Fibroblast of skin of right biceps (primary cell): ENCODE measurements at places on chromosomes 11 and 22.

DNA sequence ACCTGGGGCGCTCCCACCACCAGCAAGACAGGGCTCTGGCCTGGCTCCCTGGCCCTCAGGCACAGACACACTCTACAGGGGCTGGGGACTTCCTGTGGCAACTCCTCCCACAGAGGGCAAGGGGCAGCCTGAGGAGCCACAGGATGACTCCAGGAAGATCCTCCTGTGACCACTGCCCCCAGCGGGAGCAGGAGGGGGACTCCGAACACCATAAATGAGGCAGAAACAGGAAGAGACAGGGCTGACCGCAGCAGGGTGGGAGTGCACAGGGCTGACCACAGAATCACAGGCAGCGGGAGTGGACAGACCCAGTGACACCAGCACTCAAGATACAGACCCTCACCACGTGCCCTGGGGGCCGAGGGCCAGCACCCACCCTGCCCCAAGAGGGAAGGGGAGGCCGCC lies 10.8 kb downstream of the ARAP1 start:
- DNase-seq: no peak

- no peak for DNase-seq
These were observed 8.5 kb upstream of the GAL3ST1 start for GRCh38 chr22:30582788-30583545.

DNA sequence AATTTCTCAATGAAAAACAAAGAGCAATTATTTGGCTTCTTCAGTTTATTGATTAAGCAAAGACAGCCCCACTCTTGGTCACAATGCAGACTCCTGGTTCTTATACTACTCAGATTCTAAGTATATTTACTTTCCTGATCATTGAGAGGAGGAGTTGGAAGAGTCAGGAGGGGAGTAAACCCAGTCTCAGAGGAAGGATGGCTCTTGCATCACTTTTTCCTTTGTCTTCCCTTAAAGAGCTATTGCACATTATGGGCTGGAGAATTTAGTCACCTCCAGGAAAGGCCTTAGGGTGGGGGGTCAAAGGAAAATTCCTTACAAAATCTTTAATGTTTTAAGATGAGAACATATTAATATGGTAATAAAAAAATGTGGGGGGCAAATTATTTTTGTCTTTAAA lies 8.1 kb downstream of the SLC17A6 start:
- DNase-seq: no peak

DNA sequence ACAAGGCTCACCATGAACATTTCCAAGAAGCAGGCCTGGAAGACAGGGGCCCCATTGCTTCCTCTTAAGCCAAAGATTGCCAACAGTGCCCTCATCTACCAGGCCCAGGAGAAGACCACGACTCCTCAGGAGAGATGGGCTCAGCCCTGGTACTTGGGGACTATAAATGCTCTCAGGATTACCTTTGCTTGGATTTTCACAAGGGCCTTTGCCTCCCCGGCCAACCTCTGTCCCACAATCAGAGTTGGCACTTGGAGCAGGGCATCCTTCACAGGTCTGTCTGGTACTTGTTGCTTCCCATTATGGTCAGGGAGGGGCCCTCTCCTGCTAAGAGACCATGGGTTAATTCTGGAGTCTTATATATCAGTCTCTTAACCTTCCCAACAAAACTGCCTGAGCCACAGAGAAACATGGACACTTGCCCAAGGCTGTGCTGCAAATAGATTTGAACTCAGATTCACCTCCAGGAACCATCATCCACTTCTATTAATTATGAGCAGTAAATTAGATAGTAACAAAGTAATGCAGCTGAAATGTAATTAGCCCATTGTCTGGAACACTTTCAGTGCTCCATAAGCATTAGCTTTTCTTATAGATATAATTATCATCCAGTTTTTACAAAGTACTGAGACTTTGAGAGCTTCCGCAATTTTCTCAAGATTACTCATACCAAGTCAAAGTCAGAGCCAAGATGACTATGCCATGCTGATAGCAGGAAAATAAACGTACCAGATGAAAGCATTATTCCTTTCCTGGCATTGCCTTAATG lies 33.5 kb downstream of the POU2AF3 start:
- DNase-seq: no peak

DNA sequence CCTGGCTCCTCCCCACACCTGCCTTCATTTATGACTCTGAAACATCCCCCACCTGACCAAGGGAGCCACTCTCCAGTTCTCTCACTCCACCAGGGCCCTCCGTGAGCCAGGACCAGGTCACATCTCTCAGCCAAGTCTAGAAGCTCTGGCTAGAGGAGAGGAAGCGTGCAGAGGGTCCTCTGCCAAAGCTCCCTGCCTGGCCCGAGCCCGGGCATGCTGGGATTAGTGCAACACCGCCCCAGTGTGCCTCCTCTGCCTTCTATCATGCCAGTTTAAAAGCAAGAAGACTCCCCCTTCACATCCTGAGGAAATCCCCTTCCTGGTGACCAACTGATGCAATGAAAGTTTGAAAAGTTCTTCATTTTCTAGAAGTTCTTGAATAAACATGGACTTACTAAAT lies 23.5 kb downstream of the TP53AIP1 start:
- no peak for DNase-seq

DNA sequence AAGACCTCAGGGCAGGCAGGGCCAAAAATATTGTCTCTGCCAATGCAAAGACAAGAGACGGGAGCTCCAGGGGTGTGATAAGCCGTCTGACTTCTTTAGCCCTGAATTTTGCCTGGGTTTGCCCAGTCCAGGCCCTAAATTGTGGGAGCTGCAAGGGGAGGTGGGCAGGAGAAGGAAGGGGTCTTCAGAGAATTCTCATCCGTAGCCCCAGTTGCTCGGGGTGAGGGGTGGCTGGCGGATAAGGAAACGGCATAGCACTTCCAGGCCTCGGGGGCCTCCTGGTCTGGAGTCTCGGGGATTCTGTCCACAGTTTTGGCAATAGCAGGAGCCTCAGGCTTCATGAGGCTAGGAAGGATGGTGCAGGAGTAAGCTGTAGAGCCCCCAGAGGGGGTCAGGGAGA lies 7.4 kb downstream of the CD5 start:
- no peak for DNase-seq

DNA sequence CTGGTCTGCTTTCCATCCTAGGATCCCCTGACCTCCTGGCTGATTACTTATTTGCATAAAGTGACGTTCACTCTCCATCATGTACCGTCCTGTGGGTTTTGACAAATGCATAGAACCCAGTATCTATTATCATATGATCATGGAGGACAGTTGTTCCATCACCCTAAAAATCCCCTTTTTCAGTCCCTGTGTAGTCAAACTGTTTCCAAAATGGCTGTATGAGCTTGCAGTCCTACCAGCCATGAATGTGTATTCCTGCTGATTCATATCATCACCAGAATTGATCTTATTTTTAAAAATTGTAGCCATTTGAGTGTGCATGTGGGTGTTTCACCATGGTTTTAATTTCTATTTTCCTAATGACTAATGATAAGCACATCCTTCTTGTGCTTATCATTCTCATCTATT lies 108.8 kb downstream of the MPPED1 start:
- no peak for DNase-seq

GRCh38 chr11:131802440-131803115 lies 432.2 kb downstream of the NTM start:
- DNase-seq: no peak

DNA sequence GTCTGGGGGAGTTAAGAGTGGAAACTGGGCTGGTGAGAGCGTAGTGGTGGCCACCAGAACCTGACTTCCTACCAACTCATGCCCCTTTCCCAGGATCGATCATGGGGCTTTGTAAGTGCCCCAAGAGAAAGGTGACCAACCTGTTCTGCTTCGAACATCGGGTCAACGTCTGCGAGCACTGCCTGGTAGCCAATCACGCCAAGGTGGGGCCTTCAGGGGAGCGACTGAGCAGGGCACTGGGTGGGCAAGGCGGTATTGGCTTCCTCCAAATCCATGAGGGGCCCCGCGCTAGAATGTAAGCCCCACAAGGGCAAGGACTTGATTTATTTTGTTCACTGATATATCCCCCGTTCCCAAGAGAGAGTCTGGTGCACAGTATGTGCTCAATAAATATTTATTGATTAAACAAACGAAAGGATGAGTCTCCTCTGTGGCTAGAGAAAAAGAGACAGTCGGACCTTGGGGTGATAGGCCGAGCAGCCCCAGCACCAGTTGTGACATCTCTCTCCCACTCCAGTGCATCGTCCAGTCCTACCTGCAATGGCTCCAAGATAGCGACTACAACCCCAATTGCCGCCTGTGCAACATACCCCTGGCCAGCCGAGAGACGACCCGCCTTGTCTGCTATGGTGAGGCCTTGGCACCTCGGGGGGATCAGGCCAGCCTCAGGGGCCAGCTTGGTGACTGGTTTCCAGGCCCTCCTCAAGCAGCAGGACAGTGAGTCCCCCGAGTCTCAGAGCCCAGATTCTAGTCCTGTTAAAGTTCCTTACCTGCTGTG lies 765 bp downstream of the ZFPL1 start:
- DNase-seq: no peak

DNA sequence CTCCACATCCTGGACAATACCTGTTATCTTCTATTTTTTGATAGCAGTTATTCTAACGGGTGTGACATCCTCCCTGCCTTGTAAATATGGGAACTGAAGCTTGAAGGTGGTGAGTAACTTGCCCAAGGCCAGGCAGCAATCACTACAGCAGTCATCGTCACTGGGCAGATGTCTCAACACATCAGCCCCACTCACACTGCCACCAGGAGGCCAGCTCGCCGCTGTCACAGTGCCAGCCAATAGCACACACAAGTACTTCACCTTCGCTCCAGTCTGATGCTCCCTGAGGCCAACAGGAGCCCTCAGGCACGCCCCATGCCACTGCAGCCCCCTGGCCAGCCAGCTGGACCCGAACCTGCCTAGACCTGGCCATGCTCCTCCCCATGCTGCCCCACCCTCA lies 4.9 kb upstream of the TTLL1 start:
- DNase-seq: no peak

DNA sequence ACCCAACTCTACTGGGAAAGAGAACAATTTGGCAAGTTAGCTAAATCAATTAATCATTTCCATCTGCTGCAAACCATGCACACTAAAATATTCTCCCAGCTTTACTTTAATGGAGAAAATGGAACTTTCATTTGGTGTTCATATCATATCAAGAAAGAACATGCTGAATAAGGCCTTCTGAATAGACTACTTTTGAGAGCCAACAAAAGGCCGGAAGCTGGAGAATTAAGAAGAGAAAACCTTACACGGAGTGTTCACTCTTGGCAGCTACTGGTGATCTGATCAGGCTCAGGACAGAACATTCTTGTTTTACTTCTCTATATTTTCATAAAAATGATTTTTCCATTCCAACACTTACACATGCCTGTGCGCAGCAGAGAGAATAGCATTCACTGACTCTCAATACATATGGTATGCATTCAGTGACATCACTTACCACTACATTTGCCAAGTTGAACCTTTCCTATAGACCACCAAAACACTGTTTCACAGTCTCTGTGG lies 165.3 kb downstream of the TTC28 start:
- DNase-seq: peak; percentile 41

- DNase-seq: no peak
These were observed 9.2 kb upstream of the MRGPRF start for GRCh38 chr11:69022260-69022659.

- DNase-seq: peak; percentile 79
These were observed 21.6 kb upstream of the PEX26 start for GRCh38 chr22:18056161-18056666.

DNA sequence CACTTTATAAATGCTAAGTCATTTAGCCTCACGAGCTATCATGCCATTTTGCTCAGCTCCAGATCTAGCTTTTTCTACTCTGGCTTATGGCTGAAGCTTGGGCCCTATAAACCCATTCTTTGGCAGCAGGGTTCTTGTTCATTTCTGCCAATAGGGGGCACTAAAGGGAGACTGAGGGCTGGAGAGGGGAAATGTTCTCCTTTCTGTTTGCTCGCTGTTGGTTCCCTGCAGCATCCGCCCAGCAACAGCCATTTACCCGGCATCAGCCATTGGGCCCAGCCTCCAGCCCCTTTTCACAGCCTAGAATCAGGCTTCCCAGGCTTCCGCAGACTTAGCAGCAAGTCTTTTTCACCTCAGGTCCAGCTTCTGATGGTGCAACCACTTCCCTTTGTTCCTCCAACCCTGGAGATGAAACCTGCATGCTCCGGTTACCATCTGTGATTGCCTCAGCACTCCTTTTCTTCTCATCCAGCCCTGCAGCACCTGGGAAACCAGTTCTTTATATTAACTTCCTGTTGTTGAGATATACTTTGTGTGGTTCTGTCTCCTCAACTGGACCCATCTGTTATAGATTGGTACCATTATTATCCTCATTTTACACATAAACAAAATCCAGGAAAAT lies 4.2 kb upstream of the ME3 start:
- no peak for DNase-seq

GRCh38 chr22:37862570-37863325 lies 13.5 kb downstream of the EIF3L start:
- DNase-seq: no peak

DNA sequence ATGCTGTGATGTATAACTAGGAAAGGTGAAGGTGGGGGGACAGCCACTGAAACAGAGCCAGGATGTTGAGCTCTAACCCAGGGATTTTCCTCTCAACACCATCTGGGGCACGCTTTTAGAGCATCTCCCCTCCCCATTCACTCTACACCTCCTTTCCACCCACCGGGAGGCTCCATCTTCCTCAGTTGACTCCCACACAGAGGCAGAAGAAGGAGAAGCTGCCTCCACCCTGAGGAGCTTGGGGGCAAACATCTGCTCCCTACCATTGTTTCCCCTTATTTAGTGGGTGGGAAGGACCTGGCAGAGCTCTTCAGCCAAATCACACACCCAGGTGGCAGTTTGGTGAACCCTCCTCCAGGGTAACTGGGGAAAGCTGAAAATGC lies 50.0 kb upstream of the ADA2 start:
- DNase-seq: no peak

DNA sequence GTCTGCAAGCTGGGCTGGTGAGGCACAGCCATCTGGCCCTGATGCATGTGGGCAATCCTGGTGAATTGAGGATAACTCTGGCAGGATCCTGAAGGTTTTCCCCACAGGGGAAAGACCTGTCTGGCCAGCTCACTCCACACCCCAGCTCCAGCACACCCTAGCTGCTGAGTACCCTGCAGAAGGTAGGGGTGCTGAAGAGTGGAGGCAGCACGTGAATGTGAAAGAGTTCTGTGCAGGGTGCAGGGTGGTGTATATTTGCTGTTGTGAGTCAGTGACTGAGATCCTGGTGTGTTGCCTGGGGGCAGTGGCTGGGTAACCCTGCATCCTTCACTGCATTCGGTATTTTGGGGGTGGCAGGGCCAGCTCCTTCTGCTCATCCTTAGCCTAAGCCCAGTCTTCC lies 22.4 kb downstream of the DGAT2 start:
- no peak for DNase-seq

GRCh38 chr11:134761386-134761785 lies 349.3 kb upstream of the B3GAT1 start:
- DNase-seq: no peak

GRCh38 chr11:116454020-116454645 lies 318.7 kb downstream of the BUD13 start:
- DNase-seq: peak; percentile 42

DNA sequence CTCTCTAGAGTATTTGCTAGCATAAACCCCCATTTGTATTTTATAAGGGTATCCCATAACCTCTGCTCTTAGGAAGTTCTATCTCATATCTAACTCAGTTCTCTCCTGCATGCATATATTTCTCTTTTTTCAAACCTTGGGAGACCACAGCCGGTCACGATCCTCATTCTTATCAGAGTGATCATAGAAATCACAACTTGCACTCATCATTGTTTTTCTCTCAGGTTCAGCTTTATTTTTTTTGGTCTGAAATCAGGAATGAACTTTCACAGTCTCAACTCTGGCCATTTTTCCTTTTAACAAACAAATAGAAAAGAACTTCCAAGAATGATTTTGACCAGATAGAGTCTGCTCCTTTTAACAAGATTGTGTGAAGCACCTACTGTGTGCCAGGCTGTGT lies 98.6 kb upstream of the BLID start:
- peak; percentile 57 for DNase-seq

GRCh38 chr22:28989035-28989464 lies 72.6 kb downstream of the C22orf31 start:
- DNase-seq: no peak
